ENCODE measurements at places on chromosomes 16 and 17.

GRCh38 chr16:85441189-85441889, 171.8 kb upstream of the GSE1 start:
- no peak for DNase-seq

- no peak for DNase-seq
Observed at GRCh38 chr16:77960766-77961165, 61.6 kb upstream of the CLEC3A start.

- DNase-seq, result no peak
Observed at GRCh38 chr16:85364323-85365040, 248.6 kb upstream of the GSE1 start.

DNA sequence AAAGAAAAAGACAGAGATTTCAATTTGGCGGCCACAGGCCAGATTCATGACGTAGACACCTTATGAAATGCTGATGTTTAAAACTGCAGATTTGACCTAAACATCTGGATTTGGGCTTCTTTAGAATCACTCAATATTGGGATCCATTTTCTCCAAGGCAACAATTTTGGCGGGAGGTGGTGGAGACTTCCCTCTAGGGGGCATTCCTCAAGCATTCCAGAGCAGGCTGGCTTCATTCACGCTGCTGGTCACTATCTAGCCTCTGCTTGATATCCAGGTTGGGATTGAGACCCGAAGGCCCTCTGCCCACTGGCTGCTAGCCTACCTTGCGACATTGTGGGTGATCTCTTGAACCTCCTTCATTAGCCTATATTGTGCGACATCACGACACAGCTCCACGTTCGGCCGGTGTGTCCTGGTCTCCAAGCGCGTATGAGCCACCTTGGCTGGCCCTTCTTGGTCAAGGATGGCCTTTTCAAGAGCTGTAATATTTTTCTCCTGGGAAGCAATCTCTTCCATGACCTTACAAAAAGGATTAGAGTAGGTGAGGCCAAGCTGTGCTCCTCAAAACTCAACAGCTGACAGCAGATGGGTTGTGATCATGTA, 24.5 kb downstream of the FBXO39 start:
- DNase-seq, result peak; percentile 25

DNA sequence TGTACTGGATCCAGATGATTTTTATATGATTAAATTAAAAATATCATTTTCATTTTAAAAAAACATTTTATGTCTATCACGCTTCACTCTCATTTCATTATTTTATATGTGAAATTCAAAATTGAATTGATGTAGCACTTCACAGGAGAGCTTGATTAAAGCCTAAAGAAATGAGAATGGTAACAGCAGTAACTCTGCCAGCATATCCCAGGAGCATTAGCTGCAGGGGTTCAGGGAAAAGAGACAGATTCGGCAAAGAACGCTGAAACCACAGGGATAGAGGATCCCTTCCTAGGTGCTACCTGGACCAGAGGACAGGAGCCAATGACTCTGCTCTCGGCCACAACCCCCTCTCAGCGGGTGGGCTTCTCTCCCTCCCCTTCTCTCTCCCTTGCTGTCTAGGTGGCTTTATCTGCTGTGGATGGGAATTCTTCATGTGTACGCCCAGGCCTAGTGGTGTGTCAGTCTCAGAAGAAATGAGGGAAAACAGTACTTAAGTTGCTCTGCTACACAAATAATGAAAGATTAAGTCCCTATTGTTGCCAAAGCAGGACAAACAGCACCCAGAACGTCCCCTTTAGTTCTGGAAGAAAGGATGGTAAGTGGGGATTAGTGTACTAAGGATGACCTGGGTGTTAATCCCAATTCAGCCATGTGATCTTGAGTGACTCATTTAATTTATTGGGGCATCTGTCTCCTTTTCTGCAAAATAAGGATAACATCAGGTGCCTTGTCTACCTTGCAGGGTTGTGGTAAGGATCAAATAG, 123.3 kb downstream of the CDK5R1 start:
- no peak for DNase-seq

DNA sequence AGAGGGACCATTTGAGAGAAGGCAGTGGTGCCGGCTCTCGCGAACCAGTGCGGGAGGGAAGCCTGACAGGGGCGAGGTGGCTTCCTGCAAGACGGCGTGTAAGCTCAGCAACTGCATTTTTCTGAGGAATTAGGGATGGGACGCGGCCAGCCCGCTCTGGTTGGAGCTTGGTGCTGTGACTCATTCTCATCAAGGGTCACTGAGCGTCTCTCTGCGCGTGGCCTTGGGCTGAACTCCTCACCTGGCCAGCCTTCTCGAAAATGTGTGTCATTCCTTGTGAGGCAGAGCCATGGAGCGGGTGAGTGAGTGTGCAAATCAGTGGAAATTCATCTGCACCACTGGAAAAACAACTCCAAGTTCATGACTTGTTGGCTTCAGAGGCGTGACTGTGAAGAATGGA, 52.8 kb downstream of the NTN1 start:
- DNase-seq, result peak; percentile 18

GRCh38 chr16:77062878-77063675, 127.9 kb upstream of the MON1B start:
- no peak for DNase-seq

DNA sequence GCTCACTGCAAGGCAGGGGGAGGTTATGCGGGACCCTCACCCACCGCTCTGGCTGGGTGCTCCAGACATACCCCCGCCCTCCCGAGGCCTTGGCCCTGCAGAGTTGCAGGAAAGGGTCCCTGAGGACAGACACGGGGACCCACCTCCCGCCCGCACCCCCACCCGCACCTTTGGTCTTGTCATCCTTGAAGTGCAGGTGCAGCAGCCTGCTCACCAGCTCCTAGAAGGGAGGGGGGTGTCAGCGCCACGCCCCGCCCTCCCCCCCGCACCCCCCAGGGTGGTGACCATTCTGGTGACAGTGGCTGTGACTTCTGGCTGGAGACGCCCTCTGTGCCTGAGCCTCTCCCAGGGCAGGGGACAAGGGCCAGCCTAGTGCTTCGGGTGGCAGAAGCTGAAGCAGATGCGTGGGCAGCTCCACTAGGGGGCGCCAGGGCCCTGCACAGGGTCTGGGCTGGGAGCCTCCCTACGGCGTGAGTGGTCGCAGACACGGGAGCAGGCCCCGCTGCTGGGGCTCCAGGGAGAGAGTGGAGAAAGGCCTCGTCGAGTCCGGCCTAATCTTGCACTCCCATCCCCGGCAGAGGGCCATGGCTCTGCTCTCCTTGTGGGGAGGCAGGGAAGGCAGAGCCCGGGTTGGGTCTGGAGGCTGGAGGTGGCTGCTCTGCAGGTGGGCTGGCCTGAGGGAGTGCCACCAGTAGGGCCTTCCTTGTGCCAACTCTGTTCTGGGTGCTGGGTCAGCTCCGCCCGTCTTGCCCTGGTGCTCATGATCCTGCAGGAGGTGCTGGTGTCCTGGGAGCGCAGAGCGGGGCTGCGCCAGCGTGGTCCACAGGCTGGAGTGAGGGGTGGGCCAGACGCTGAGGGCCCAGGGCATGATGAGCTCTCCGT, 2.7 kb downstream of the CENPX start:
- peak; percentile 30 for DNase-seq

DNA sequence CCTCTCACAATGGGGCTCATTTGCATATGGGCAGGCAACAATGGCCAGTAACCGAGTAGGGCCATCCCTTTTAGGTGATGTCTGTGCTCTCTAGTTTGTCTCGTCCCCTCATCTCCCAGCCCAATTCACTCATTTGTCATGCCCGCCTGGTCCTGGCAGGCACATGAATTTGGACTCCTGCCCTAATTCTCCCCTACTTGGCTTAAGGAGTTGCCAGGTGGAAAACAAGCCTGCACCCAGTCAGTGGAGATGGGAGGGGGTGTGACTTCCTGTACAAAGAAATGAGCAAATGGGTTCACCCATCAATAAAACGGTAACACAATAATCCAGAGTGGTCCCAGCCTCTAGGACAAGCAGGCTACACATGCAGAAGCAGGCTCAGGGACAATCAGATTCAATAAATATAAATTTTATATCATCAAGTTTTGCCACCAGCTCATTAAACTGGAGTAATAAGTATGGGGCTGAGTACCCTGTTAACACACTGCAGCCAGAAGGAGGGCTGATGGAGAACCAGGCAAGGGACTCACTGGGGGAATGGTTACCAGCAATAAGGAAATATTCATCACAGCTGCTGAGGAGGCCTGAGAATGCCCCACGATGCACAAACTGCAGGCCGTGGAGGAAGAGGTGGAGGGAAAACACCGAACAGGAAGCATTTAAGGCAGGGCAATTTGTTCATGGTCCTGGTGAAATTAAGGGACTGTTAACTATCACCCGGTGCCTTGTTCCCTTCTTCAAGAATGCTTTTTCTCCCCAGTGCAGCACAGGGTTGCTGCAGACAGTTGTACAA, 84.4 kb upstream of the GPRC5B start:
- no peak for DNase-seq

GRCh38 chr16:19780321-19780720, 62.2 kb downstream of the IQCK start:
- no peak for DNase-seq

- DNase-seq, result peak; percentile 34
Observed at GRCh38 chr17:17840751-17841591, 4.2 kb upstream of the SREBF1 start.

DNA sequence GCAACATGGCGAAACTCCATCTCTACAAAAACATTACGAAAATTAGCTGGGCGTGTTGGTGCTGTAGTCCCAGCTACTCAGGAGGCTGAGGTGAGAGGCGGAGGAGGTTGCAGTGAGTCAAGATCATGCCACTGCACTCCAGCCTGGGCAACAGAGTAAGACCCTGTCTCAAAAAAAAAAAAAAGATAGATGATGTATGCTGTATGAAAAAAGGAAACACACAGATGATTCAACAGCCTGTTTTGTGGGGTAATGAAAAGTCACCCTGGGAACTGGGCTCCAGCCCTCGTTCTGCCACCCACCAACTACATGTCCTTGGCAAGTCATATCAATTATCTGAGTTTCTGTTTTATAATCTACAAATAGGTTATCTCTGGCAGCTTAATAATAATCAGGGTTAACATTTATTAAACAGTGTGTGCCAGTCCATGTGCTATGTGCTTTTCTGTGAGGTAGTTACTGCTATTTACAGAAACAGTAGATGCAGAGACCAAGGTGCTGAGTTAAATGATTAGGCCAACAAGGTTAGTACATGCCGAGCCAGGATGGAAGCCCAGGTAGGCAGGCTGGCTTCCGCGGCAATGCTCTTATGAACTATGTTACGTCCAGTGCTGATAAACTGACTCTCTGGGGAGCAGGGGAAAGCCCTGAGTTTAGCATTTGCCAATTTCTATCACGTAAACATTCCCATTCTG, 1.1 kb downstream of the G6PC1 start:
- no peak for DNase-seq

DNA sequence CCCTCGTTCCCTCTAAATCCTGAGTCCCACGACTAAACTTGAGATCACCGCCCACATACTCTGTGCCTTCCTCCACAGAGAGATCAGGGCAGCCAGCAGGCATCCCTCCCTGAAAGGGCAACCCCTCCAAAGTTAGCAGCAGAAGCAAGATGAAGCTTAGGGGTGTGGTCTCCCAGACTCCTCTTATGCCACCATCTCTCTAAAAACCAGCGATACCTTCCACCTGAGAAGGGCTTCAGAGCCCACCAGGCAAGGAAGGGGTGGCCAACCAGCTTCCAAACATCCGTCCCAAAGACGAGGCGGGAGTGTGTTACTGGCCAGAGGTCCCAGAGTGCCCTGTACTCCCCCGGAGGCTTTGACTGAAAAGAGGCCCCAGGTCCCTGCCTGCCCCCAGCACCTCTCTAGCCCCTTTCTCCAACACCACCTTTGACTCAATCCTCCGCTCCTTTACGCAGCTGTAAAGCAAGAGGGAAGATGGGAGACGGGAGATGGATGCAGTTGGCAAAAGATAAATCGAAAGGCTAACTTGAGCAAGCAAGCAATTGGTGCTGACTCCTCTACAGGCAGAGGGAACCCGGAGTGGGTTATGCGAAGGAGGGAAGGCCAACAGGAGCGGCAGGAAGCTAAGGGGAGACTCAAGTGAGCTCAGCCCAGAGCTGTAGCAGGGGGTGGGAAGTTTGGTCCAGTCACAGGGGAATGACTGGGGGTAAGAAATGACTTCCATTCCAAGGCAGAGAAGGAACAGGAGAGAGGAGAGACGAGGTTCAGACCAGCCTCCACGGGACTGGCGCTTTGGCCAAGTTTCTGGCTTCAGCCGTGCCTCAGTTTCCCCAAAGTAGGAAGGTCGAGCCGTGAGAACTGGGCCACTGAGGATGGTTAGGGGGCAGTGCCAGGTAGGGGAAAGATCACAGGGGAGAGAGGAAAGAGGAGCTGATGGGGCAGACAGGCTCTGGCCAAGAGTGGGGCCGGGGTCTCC, 1.0 kb downstream of the ST3GAL2 start:
- DNase-seq, result peak; percentile 57

- DNase-seq, result no peak
Observed at GRCh38 chr16:90010676-90011507, 8.4 kb downstream of the DBNDD1 start.

- peak; percentile 60 for DNase-seq
Observed at GRCh38 chr17:63171428-63172393, 205.7 kb downstream of the TANC2 start.

DNA sequence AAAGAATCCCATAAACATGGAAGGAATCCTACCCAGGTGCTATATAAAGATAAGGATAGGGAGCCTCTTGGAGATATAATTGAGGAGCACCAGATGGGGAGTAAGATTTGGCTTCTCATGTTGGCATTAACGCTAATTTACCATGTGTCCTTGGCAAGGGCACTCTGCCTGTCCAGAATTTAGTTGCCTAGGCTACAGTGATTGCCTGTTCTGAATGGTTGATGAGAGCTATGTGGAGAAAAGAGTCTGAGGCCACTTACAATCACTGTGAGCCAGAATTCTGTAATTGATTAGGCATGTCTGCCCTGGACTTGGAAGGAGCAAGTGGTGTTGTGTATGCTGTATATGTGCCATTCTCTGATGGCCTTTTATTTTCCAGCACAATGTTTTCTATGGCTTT, 1101.2 kb upstream of the RBFOX1 start:
- DNase-seq, result no peak

GRCh38 chr17:17703140-17703919, 22.1 kb downstream of the RAI1 start:
- no peak for DNase-seq

GRCh38 chr17:28492352-28493310, 13.5 kb upstream of the FOXN1 start:
- DNase-seq, result no peak

DNA sequence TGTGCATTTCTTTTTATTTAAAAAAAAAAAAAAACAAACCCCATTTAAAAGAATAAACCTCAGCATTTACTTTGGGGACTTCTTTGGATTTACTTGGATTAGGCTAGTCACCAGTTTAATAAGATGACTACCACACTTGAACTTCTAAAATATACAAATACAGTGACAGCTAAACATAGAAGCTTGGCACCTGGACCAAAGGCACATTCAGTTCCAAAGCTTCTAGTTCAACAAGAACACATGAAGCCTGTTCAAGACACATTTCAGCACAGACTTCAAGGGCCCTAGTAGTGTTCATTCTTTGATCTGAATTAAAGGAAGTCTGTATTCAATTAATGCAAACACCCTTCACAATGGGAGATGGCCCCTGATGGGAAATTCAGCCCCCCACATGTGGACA, 11.6 kb upstream of the ROGDI start:
- DNase-seq, result no peak

- DNase-seq, result no peak
Observed at GRCh38 chr17:4362141-4362540, 4.3 kb downstream of the UBE2G1 start.

- peak; percentile 59 for DNase-seq
Observed at GRCh38 chr17:69523244-69523861, 108.9 kb downstream of the MAP2K6 start.

Data from fibroblast of upper back skin (primary cell).